ENCODE measurements at places on chromosomes 6 and 20.

- DNase-seq: peak; percentile 82
These were observed 74.9 kb downstream of the FOXO3 start for GRCh38 chr6:108635505-108636226.

- DNase-seq: peak; percentile 99
These were observed 91.9 kb downstream of the TNFAIP3 start for GRCh38 chr6:137958811-137959565.

DNA sequence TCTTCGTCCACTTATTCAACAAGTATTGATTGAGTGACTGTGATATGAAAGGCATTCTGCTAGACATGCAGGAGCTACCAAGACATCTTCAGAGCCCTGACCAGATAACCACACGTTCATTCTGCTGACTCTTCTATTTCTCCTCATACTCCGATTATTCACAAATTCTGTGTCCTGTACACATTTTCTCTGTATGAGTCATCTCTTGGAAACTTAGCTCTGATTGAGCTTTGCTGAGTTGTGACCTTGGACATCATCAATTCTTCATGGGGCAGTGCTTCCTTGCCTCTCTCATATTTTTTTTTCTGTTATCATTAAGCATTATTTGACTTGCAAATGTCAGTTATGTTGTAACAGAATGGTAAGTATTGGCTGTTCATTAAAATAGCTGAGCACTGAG lies 351.6 kb upstream of the CNR1 start:
- no peak for DNase-seq

DNA sequence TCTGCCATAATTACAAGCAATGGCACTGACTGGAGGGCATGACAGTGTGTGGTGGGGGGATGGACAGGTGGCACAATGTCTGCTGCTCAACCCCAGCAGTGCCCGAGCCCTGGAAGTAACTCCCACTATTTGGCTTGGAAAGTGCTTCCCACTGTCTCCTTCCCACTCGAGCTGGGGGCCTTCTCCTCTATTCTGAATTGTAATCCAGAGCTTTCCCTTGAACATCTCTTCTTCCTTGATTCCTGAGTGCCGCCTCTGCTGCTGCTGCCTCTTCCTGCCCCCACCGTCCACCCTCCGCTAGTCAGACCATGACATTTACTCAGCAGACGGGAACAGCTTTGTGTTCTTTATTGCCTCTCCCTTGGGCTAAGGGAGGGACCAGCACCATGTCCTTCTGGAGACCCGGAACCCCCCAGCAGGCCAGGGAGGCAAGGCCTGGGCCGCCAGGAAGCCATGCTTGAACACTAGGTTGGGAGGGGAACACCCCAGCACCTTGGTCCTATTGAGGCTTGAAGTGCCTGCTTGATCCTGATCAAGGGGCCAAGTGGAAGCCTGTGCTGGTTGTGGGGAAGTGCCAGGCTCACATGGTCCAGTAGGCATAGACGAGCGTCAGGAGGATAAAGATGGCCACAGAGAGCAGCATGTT lies 17.0 kb downstream of the CCDC167 start:
- no peak for DNase-seq

DNA sequence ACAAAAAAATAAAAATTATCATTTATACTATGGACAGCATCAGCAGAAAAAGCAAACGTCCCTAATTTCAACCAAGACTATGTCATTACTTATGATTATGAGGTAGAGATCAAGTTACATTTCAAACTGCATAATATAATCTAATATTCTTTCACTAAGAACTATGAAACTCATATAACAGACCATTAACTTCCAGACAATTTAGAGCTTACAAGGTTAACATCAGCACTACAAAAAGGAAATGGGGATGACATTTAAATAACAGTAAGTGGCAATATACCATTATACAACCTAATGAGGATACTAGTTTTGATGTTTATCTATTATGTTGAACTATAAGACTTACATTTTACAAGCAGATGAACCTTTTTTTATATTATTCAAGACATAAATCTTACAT lies 261.0 kb upstream of the THEMIS start:
- no peak for DNase-seq
